ENCODE measurements at places on chromosomes 13 and 19.

DNA sequence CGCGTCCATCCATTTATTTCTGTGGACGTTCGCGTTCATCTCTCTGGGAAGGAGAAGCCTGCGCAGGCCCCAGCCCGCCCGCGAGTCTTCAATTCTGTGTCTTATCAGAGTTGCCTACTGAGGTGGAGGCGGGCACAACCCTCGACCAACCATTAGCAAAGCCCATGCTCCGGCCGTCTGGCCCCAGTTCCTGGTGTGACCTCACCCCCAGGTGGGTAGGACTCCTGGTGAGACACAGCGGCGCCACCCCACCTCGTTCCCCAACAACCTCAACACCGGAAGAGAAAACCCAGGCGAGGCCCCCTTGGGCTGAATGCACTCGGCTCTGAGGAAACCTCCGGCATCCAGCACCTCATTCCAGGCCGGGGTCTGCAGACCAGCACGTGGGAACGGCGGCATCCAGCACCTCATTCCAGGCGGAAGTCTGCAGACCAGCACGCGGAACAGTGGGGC is 14.7 kb downstream of the ZNF787 start:
- no peak for DNase-seq

DNA sequence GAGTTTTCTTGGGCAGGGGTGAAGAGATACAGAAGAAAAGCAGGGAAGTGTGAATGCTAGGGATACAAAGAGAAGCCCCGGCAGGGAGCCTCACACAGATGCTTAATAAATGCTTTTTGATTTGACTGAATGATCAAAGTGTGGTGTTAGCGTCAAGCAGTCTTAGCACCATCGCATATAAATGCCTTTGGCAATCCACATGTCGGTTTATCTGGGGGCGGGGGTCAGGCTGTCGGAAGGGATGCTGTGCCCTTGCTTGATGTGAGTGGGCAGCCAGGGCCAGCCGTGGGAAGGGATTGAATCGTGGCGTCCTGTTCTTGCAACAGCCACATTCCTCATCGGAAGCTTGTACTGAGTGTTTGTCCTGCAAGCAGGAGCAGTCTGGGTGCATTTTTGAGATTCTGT is 173.1 kb downstream of the LACC1 start:
- DNase-seq, result peak; percentile 68

DNA sequence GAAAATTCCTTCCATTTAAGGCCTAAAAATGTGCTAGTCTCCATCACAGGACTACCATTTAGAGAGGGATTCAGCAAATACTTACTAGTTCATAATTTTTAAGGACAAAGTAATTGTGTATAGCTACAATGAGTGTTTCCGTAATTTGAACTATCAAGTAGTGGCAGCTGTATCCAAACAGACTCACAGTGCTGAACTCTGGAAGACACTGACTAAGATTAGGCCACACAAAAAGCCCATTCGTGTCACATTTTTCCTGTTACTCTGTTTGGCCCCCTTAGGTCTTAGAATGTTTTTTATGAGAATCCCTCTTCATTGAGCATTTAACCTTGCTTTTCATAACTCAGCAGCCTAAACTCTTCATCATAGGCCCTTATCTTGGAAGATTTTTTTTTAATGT is 731.2 kb upstream of the PCDH9 start:
- no peak for DNase-seq

- DNase-seq, result peak; percentile 39
Observed at GRCh38 chr13:42971691-42972347, 20.2 kb downstream of the EPSTI1 start.

- peak; percentile 99 for DNase-seq
Observed at GRCh38 chr19:15249972-15250639, 17.9 kb upstream of the EPHX3 start.

DNA sequence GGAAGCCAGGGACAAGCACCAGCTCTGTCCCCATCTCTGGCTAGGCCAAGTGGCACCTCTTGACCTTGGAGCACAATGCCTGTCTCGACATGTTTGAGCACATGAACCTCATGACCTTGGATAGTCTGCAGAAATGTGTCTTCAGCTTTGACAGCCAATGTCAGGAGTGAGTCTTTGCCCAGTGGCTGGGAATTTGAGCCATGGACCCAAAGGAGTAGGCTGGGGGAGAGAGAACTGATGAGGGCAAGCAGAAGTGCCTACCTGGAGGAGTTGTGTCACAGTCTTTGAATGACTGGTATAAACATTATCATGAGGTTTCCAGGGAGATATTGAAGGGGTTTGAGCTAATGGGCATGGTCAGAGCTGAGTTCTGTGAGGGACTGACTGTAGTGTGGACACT is 6.7 kb upstream of the CYP4F12 start:
- DNase-seq, result no peak

DNA sequence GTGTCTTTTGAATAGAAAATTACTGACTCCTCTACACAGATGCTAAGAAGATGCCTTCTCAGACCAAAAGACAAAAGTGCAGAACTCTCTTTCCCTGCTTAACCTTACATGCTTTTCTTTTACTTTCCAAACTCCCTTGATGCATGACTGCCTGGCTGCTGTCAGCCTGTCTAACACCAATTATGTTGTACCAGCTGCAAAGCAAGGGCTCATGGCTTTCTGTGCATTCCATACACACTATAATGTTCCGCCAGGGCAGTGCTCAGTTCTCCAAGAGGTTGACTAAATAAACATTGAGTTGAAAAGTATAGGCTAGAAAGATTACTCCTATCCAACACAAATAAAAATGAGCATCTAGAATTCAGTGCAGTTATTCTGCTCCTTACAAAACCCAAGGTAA is 330.4 kb upstream of the NBEA start:
- peak; percentile 6 for DNase-seq

- peak; percentile 90 for DNase-seq
Observed at GRCh38 chr13:101529422-101529821, 76.9 kb downstream of the ITGBL1 start.

GRCh38 chr13:21297447-21297846 is 121.0 kb downstream of the MRPL57 start:
- peak; percentile 40 for DNase-seq

- DNase-seq, result no peak
Observed at GRCh38 chr19:10653482-10653731, 739 bp upstream of the ILF3 start.

GRCh38 chr19:913080-913748 is at the start of gene R3HDM4:
R3HDM4 (minus strand) TSS chr19:913219; CDS start chr19:913157, 62 bp downstream.
- peak; percentile 70 for DNase-seq

DNA sequence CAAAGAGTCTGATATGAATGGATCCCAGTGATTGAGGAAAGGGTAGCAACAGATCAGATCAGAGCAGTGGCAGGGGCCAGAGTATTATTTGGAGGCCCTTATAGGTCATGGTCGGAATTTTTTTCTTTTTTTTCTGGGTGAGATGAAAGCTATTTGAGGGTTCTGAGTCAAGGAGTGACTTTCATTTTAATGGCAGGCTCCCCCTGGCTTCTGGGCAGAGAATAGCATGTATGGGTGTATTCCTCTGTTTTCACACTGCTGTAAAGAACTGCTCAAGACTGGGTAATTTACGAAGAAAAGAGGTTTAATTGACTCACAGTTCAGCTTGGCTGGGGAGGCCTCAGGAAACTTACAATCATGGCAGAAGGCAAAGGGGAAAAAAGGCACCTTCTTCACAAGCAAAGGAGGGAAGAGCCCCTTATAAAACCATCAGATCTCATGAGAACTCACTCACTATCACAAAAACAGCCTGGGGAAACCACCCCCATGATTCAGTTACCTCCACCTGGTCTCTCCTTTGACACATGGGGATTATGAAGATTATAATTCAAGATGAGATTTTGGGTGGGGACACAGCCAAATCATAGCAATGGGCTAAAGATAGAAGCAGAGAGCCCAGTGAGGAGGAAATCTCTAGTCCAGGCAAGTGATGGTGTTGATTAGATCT is 3.0 kb upstream of the SLC6A16 start:
- DNase-seq, result peak; percentile 45

GRCh38 chr19:30376272-30376671 is 4.1 kb downstream of the ZNF536 start:
- no peak for DNase-seq

GRCh38 chr13:112065867-112066623 is 904 bp upstream of the SOX1 start:
- DNase-seq, result no peak

DNA sequence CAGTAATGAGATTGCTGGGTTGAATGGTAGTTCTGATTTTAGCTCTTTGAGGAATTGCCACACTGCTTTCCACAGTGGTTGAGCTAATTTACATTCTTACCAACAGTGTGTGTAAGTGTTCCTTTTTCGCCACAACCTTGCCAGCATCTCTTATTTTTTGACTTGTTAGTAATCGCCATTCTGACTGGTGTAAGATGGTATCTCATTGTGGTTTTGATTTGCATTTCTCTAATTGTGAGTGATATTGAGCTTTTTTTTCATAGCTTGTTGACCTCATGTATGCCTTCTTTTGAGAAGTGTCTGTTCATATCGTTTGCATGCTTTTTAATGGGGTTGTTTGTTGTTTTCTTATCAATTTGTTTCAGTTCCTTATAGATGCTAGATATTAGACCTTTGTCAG is 245.0 kb downstream of the MTUS2 start:
- DNase-seq, result no peak

GRCh38 chr13:75703769-75704168 is 67.6 kb downstream of the LMO7 start:
- no peak for DNase-seq

GRCh38 chr19:47598407-47599349 is 10.3 kb upstream of the BICRA start:
- DNase-seq, result peak; percentile 99

DNA sequence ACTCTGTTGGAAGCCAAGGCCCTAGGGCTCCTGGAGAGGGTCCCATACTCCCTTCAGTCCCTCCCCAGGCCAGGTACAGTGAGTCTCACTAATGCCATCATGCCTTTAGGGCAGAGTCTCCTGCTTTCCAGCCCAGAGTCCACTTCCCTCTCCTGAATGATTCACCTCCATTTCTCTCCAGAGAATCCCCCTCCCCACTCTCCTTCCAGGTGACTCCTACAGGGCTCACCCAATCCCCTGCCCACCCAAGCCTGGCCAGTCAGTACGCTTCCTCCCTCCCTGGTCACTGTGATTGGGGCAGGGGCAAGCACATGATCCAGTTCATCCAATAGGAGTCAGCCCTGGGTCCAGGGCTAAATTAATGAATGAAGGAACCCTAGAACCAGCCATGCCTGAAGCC is 35.0 kb upstream of the PNMA8B start:
- peak; percentile 18 for DNase-seq

DNA sequence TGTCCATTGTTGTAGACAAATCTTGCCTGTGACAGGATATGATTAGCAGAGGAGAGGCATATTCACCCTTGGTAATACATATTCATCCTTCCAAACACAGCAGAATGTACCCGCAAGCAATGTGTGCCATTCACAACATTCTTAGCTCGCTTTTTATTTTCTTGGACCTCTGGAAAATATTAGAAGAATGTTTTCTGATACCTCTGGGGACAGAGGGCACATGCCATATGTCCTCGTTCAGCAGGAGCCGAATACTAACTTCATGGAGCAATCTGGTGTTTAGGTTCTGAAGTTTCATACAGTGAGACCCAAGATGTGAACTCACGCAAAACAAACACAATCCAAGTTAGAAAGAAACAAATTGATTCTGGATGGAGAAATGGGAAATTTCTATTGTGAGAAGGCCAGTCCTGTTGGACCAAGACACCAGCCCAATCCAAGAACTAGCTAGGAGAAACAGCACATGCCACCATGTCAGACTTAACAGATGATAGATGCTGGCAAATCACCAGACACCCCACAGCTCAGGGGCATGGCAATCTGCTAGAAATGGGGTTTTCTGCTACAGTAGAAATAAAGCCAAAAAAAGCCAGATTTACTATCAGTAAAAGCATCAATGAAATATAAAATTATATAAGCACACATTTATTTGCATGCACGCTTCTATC is 297.4 kb downstream of the DCLK1 start:
- no peak for DNase-seq

- no peak for DNase-seq
Observed at GRCh38 chr19:5338656-5339197, 1.9 kb downstream of the PTPRS start.

DNA sequence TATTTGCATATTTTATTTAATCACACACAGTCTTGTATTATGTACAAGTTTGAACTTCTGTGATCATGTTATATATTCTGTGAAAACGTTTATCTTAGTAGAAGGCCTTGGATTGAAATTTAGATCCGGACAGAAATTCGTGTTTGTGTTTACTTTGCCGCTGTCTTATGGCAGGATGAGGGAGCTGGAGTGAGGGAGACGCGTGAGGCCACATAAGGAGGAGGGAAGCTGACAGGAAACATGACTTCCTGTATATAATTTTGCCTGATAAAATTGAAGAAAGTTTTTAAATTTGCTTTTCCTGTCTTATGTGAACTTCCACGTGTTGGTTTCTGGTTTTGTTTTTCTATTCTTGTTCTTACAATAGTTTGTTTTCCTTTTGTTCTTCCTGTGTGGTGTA is 200.2 kb downstream of the MTUS2 start:
- DNase-seq, result no peak

- no peak for DNase-seq
Observed at GRCh38 chr19:35590875-35591274, 4.9 kb downstream of the PMIS2 start.

DNA sequence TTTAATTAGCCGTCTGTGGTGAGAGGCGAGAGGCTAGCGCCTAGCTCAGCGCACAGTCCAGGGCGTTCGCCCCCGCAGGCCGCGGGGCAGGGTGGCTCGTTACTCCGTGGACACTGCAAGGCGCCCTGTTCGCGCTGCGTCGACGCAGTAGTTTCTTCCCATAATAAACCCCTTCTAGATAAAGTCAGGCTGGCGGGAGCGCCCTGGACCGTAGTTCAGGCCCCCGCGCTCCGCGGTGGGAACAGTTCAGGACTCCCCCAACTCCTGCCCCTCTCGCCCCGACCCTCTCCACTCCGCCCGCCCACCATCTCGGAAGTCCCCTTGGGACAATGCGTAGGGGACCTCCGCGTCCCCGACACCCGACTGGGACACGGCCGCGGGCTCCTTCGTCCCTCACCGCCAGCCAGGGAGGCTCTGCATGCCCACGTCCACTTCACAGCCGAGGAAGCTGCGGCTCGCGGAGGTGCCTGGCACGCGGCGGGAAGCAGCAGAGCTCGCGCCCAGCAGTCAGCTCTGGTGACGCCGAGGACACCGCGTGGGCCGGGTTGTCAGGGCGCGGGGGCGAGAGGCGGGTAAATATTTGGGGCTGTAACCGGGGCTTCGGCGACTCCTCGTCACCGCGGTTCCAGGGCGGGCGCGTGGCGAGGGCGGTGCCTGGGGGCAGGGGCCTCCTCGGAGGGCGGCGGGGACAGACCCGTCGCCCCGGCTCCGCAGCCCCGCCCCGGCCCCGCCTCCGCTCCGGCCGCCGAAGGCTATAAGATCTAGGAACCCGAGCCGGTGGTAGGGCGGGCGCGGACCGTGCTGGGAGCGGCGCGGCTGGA is at the start of gene RGCC:
Gene RGCC, plus strand, starts transcription at position 783 of the 821 bp plus-strand sequence. CDS start 158 bp downstream, outside the sequence.
- DNase-seq, result peak; percentile 54

- DNase-seq, result no peak
Observed at GRCh38 chr19:18900700-18901481, 4.9 kb upstream of the CERS1 start.

DNA sequence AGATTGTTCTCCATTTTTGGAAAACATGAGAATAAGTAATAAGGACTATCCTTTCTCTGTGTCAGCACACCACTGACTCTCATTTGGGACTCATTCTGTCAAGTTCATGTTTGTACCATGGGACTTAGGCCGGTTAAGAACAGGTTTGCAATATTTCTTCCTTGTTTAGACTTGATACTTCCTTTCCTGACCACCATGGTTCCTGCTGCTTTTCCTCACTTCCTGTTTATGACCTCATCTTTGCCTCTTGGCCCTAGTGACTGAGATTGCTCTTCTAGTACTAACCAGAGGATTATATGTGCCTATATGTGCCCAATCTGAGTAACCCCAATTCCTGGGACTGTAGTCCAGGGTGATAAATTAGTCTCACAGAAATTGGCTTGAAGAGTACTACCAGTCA is 32.5 kb upstream of the NDFIP2 start:
- no peak for DNase-seq

- DNase-seq, result no peak
Observed at GRCh38 chr13:39321574-39321973, 281.4 kb downstream of the LHFPL6 start.

Measured in EH (cell line).